Hair follicular keratinocyte (primary cell): ENCODE measurements at places on chromosomes 5 and 9. TPM values are rescaled to one million over a fixed set of nuclear protein-coding genes. Genes with fewer than 3 reads are reported as not detected.

The PTGDS gene
- total RNA-seq, result not detected in 2 replicates

The GPX3 gene
- 14.9 and 39.9 TPM in 2 replicates for total RNA-seq

The MRPL41 gene
- total RNA-seq, result 107 and 108 TPM in 2 replicates

The TMEM171 gene
- total RNA-seq, result 1.6 and 4.2 TPM in 2 replicates

The PCDHB9 gene
- total RNA-seq, result 0.08 TPM in 1 of 2 replicates, not detected in the other

The PCDHGB2 gene
- 0.08 and 0.23 TPM in 2 replicates for total RNA-seq

The PRDM9 gene
- total RNA-seq, result not detected in 2 replicates

The THOC3 gene
- total RNA-seq, result 127 and 189 TPM in 2 replicates

The TSTD2 gene
- total RNA-seq, result 5.8 and 9.3 TPM in 2 replicates

The LIX1 gene
- under 0.01 TPM in 1 of 2 replicates, not detected in the other for total RNA-seq

The GFPT2 gene
- 0.39 and 5.1 TPM in 2 replicates for total RNA-seq

The SPAAR gene
- total RNA-seq, result not detected in 2 replicates

The BTNL8 gene
- total RNA-seq, result not detected in 2 replicates

The UAP1L1 gene
- 1.2 and 3.8 TPM in 2 replicates for total RNA-seq

The PTPRD gene
- 1.6 TPM in 2 replicates for total RNA-seq

The CARTPT gene
- not detected in 2 replicates for total RNA-seq

The SPACA9 gene
- 4.5 and 5.6 TPM in 2 replicates for total RNA-seq

The NUDT2 gene
- total RNA-seq, result 45.5 and 49.1 TPM in 2 replicates

The TNFSF8 gene
- total RNA-seq, result not detected in 2 replicates

The PRPF4 gene
- 26.9 and 38.5 TPM in 2 replicates for total RNA-seq

The MARCOL gene
- total RNA-seq, result not detected in 2 replicates

The KIAA1958 gene
- total RNA-seq, result 0.78 and 1.3 TPM in 2 replicates

The FABP6 gene
- 0.31 TPM in 1 of 2 replicates, not detected in the other for total RNA-seq

The BOD1 gene
- total RNA-seq, result 56.6 and 67.7 TPM in 2 replicates

The TRIO gene
- total RNA-seq, result 40.0 and 40.2 TPM in 2 replicates

The PCDHB15 gene
- 0.04 and 0.08 TPM in 2 replicates for total RNA-seq

The REEP2 gene
- total RNA-seq, result 2.0 and 4.5 TPM in 2 replicates

The GRM6 gene
- total RNA-seq, result not detected in 2 replicates

The TPPP gene
- total RNA-seq, result 0.49 and 0.94 TPM in 2 replicates

The PCDHB10 gene
- under 0.01 and 0.04 TPM in 2 replicates for total RNA-seq

The IFNA13 gene
- not detected in 2 replicates for total RNA-seq

The IRGM gene
- total RNA-seq, result not detected in 2 replicates

The EIF4E1B gene
- total RNA-seq, result not detected in 2 replicates

The TXNDC15 gene
- total RNA-seq, result 23.8 and 46.8 TPM in 2 replicates
